ENCODE measurements at places on chromosomes 11 and 22.

GRCh38 chr22:29308791-29309262 is 2.4 kb downstream of the GAS2L1 start:
- peak; percentile 72 for DNase-seq

- DNase-seq = no peak
Measured at GRCh38 chr11:69267395-69267805, 26.6 kb upstream of the MYEOV start.

GRCh38 chr11:60887556-60887955 is 18.8 kb downstream of the PRPF19 start:
- DNase-seq = peak; percentile 55

DNA sequence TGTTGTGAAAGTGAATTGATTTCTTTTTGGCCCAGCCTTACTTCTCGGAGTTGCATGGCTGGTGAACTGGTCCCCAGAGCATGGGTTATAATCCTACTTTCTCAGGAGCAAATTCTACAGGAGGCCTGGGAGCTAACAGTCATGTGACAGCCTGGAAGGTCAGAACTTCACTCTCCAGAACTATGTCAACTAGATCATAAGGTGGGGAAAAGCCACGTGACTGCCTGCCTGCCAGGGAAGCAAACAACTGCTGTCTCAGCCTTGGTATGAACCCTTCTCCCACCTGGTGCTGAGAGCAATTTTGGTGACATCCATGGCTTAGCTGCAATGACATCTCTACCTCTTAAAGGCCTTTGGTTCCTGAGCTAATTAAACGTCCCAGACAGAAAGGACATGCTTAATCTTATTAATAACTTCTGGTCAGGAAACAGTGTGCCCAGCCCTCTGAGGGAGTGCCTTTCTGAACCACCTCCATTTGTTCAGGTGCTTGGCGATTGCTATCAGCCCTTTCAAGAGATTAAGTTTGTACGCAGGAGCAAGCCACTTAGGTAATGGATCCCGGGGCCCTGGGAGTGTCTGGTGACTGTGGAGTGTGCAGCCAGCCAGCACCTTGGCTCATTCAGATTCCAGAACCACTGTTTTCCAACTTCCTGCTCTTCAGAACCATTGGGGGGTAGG is 1.4 kb upstream of the CREB3L1 start:
- DNase-seq = no peak

DNA sequence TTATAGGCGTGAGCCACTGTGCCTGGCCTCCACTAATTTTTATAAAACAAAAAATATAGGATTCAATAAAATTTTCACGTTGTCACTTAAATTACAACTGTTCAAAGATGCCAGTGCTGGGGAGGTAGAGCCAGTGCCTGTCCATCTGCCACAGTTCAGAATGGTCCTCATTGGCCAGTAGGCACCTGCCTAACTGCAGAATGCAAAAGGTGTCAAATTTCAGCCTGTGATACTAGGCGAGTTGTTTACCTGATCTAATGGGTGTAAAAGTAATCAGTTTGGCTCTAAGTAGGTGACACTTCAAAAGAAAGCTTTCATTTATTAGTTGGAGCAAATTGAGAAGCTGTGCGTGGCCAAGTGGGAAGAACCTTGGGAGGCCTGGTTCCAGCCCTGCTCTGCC is 2.4 kb downstream of the SMARCB1 start:
- DNase-seq = no peak

GRCh38 chr11:33157103-33158027 is 3.9 kb downstream of the CSTF3 start:
- DNase-seq = no peak

DNA sequence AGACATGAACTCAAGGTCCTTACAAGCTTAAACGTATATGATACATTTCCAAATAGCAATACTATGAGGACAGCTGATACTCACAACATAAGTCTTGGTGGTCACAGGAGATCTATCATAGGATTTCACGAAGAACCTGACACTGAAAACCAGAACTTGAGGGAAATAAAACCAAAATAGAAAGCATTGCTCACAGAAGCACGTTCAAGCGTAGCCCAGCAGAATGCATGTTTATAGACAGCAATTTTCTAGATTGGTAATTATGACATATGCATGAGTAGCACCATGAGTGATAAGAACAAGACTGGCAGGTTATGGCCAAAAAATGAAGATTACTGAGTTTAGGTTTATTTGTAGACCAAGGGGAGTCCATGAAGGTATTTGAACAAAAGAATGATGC is 243.5 kb downstream of the ETS1 start:
- DNase-seq = no peak

Measured in activated naive CD8-positive, alpha-beta T cell treated with anti-CD3 and anti-CD28 coated beads, Interleukin-2, amount 10 ng/mL, durations not matched to agents 7 days and 5 days (primary cell).